Astrocyte of the spinal cord (primary cell): ENCODE measurements at places on chromosomes 2 and 18.

GRCh38 chr2:128599700-128600099 lies 281.0 kb upstream of the HS6ST1 start:
- no peak for DNase-seq

DNA sequence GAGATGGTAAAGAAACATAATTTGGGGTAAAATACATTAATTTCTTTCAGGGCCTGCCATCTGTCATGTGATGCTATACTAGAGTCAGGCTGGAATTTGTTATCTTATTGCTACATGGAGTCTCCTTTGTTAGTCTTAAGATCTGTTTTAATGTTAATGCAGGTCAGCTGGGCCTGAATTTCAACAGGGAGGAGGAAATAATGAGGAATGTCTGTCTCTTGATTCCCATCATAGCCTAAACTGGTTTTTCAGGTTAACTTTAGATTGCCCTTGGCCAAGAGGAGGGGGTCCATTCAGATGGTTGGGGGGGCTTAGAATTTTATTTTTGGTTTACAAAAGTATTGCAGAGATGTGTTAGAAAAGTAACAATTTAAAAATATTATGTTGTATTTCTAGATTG lies 19.0 kb upstream of the FEZ2 start:
- no peak for DNase-seq

DNA sequence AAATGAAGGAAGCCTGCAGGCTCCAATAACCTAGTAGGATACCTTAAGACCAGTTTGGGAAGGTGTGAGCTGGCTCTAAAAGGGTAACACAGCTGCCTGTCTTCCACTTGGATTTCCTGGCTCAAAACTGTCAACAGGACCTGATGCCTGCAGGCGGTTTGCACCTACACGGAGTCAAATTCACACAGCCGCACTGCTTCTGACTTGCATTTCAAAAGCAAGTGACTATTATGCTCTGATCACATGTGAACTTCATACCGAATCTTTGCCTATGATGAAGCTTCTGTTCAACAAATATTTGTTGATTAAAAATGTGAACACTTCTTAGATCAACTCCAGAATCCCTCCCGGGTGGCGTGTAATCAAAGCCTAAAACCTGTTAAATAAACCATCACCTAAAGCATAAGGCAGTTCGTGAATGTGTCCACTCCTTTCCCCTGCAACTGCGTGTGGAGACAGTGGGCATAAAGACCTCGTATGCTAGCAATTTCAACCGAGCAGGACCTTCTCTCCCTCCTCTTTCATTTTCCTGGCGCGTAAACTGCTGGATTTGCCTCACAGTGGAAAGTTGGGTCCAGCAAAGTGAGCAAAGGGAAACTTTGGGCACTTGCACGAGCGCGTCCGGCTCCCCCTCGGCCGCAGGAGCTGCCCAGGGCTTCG lies 784 bp downstream of the CRACDL start:
- no peak for DNase-seq

DNA sequence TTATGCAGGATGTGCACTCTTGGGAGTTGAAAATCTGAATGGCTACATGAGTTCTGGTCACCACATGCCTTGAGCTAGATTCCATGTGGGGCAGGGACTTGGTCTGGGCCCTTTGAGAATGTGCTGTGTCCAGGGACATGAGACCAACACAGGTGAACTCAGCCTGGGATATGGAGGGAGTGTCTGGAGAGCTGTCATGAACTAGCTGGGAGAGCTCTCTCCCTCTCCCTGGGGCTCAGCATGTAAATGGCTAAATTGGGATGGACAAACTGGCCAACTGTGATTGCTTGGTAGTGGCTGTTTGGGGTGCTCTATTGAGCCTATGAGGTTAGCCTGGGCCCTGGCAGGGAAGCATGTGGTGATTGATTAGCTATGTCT lies 105.1 kb upstream of the HS6ST1 start:
- DNase-seq = no peak

- DNase-seq = no peak
These were observed 48.7 kb downstream of the ZBTB7C start for GRCh38 chr18:48360376-48361021.

GRCh38 chr2:230937362-230937761 lies 12.3 kb upstream of the GPR55 start:
- no peak for DNase-seq

- no peak for DNase-seq
These were observed 232.8 kb upstream of the ATP5MC3 start for GRCh38 chr2:175414191-175414881.

GRCh38 chr2:152344579-152345195 lies 9.7 kb downstream of the FMNL2 start:
- no peak for DNase-seq

- DNase-seq = no peak
These were observed 9.7 kb downstream of the COBLL1 start for GRCh38 chr2:164831887-164832286.
